Activated gamma-delta T cell treated with anti-CD3 and anti-CD28 coated beads, Interleukin-2, amount 50 U/mL, for 16 hours (primary cell): ENCODE measurements at places on chromosomes 11 and 22.

DNA sequence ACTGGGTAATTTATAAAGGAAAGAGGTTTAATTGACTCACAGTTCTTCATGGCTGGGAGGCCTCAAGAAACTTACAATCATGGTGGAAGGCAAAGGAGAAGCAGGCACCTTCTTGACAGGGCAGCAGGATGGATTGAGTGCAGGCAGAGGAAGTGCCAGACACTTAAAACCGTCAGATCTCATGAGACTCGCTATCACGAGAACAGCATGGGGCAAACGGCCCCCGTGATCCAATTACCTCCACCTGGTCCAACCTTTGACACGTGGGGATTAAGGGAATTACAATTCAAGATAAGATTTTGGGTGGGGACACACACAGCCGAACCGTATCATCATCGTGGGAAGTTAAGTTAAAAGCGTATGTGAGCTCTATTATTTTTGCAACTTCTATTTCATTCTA lies 71.4 kb upstream of the SYN3 start:
- no peak for DNase-seq

GRCh38 chr22:43273902-43274484 lies 69.2 kb downstream of the SCUBE1 start:
- peak; percentile 24 for DNase-seq

- DNase-seq: no peak
Measured at GRCh38 chr11:84780689-84781293, 846.4 kb downstream of the DLG2 start.

GRCh38 chr22:42830161-42830560 lies 26.9 kb downstream of the ARFGAP3 start:
- no peak for DNase-seq

DNA sequence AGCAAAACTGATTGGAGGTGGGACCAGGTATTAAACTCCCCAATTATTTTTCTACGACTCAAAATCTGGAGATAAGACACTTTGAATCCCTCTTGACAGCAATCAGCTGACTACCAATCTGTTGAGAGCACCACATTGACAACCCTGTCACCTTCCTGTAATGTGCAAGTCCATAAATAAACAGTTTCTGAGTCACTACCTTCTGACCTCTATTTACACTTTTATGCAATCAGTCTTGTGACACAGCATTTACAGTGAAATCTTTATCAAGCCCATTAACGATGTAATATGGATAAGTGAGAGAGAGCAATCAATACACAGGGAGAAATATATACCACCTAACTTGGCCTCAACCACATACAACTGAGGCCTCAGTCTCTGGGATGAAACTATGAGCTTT lies 283.7 kb upstream of the ANO5 start:
- DNase-seq: no peak

- DNase-seq: no peak
Measured at GRCh38 chr22:37897807-37898206, 8.3 kb upstream of the MICALL1 start.

- no peak for DNase-seq
Measured at GRCh38 chr22:35600476-35600875, 16.7 kb downstream of the MB start.

DNA sequence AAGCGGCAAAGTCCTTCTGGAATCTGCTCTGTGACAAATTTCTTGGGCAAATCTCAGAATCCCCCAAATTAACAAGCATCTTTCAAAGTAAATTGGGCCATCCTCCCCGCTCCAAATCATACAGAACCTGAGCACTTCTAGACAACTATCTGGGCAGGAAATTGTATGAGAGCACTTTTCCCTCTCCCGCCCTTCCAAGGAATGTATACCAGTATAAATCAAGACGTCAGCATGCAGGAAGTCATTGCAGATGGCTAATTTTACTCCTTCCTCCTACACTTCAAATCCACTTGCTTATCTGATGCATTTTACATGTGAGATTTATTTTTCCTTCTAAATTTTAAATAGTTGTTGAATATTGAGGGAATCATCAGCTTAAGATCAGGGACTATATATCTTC lies 52.1 kb downstream of the NTM start:
- DNase-seq: no peak

- no peak for DNase-seq
Measured at GRCh38 chr11:76339221-76339620, 41.7 kb downstream of the THAP12 start.

- no peak for DNase-seq
Measured at GRCh38 chr11:25319127-25319526, 822.3 kb downstream of the LUZP2 start.

- peak; percentile 31 for DNase-seq
Measured at GRCh38 chr22:30423301-30423958, 2.1 kb upstream of the MTFP1 start.

DNA sequence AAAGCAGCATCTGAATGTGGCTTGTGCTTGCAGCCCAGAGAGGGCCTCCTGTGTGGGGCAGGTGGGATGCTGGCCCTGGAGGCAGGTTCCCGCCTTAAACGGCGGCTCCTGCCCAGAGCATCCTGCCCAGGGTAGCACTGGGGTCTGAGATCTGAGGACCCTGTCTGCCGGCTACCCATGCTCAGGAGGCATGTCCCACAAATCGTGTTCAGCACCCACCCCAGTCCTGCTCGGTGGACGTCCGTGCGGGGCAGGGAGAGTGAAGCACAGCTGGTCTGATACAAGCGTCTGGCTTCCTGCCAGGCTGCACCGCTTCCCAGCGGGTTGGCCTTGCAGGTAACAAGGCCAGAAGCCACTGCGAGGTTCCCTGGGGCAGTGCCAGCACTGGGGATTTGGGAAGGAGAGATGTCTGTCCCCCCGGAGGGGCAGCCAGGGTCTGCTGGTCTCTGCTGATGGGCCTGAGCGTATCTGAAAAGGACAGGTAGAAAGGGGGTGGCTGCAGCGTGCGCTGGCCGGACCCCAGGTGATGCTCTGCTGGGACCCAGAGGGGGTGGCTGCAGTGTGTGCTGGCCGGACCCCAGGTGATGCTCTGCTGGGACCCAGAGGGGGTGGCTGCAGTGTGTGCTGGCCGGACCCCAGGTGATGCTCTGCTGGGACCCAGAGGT lies 3.6 kb downstream of the TRABD start:
- no peak for DNase-seq

DNA sequence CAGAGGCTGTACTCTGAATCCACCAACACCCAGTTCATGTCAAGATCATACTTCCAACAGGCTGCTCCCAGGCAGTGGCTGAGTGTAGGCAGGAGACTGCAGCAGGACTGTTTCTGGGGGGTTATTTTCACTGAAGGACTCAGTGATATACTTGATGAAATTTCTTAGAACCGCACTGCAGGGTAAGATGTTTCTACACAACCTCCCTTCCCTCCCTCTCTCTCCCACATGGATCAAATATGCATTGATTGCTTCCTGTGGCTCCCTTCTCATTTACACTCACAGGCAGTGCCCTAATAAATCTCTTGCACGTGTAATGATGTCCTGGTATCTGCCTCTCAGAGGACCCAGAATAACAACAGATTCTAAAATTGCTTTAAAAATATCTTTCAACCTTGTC lies 251.3 kb upstream of the CCDC179 start:
- DNase-seq: no peak

GRCh38 chr11:12737024-12737423 lies 62.8 kb downstream of the TEAD1 start:
- DNase-seq: no peak

GRCh38 chr22:44605486-44605885 lies 96.5 kb upstream of the PRR5 start:
- no peak for DNase-seq

GRCh38 chr22:48192071-48192470 lies 1429.6 kb downstream of the TBC1D22A start:
- no peak for DNase-seq

GRCh38 chr11:117597071-117597470 lies 199.9 kb downstream of the DSCAML1 start:
- DNase-seq: no peak

GRCh38 chr22:39910876-39911613 lies 10.2 kb downstream of the GRAP2 start:
- no peak for DNase-seq

DNA sequence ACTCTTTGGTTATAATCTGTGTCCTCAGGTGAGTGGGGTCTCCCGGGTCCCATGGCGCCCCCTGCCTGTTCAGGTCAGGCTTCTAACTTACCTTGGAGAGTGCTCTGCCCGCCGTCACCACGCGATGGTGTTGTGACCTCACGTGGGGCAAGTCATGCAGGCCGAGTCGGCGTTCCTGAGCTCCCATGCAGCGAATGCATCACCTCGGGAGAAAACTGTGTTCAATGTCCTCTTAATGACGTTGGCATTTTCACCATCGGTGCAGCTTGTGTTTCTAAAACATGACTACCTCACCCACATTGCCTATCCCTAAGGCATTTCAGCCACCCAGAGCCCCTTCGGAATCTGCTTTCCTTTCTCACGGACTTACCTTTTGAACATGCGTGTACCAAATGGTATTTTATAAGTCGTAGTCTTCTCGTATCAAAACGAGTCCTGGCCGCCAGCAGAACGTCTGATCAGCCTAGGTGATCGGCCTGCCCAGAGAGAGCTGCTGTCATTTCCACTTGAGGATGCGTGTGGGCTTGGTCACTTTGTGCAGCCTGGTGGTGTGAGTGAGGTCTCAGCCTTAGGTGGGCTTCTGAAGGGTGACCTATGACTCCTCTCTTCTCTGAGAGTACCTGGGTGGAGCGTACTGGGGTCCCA lies 64.8 kb downstream of the TBC1D22A start:
- no peak for DNase-seq

GRCh38 chr22:42319386-42319785 lies 48.9 kb upstream of the TCF20 start:
- no peak for DNase-seq

- DNase-seq: no peak
Measured at GRCh38 chr11:7428196-7428595, 57.1 kb upstream of the OLFML1 start.

DNA sequence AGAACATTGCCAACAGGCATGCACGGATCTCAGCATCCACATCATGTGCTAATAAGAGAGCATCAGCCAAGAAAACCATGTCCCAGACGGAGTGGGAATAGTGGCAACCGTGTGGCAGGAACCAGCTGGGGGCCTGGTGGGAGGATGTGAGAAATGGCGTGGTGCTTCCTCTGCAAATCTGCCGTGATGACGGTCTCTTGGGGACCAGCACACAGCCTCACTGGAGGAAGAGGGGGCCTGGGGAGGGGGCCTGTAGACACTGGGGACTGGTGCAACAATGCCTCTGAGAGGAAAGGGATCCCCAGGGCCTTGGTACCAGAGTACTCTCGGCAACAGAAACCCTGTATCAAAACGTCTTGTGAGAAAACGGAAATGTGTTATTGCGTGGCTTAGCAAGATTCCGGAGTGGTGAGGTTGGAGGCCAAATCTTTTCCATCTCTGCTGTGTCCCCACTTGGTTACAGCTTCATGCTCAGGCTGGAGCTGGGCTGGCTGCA lies 154.3 kb upstream of the TBCEL start:
- DNase-seq: no peak

DNA sequence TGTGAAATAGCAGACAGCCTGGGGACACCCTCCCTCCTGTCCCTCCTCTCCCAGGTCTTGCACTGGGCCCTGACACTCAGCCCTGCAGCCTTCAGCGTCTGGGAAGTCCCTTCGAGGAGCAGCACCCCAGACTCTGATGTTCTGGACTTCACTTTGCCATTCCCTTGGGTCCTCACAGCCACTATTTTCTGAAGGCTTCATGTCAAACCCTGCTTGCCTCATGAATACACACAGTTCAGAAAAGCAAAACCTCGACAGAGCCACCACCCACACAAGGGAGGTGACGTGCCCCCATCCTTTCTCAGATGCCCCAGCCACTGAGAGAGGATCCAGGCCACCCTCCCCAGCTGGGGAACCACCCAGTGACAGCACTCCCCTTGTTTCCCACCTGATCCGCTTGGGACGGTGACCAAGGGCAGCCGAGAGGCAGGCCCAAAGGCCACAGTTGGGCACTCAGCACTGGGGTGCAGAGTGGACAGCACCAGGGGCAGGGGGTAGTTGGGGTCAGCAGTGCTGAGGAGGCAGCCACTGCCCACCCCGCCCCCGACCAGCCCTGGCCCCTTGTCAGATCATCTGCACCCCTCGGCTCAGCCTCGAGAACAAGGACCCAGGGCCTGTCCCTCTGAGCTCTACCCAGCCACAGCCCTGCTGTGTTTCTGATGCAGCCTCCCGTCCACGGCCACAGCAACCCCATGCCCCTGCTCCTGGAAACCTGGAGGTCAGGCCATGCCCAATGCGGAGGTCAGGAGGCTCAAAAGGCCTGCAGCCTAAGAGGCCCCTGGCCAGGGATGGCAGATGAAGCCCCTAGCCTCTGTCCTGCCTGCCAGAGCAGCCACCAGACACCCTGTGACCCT lies 3.1 kb upstream of the TNNT3 start:
- no peak for DNase-seq
